ENCODE measurements at places on chromosomes 12 and 14.

GRCh38 chr12:9793779-9794395 is 33.2 kb upstream of the CD69 start:
- DNase-seq = no peak

GRCh38 chr12:92886131-92886530 is 43.0 kb downstream of the EEA1 start:
- no peak for DNase-seq

DNA sequence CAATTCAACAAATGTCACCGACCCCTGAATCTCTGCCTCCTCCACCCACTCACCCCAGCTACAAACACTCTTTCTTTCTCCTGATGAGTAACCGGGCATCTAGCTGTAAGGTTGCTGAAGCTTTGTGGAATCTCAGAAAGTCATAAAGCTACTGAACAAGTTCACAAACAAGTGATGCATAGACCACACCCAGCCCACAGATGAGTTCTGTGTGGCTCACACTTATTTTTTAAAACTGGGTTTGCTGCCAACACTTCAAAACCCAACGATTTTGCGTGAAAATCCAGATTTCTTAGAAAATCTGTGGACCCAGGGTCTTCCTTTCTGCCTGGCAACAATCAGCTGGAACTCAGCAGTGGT is 96.1 kb downstream of the APAF1 start:
- no peak for DNase-seq

DNA sequence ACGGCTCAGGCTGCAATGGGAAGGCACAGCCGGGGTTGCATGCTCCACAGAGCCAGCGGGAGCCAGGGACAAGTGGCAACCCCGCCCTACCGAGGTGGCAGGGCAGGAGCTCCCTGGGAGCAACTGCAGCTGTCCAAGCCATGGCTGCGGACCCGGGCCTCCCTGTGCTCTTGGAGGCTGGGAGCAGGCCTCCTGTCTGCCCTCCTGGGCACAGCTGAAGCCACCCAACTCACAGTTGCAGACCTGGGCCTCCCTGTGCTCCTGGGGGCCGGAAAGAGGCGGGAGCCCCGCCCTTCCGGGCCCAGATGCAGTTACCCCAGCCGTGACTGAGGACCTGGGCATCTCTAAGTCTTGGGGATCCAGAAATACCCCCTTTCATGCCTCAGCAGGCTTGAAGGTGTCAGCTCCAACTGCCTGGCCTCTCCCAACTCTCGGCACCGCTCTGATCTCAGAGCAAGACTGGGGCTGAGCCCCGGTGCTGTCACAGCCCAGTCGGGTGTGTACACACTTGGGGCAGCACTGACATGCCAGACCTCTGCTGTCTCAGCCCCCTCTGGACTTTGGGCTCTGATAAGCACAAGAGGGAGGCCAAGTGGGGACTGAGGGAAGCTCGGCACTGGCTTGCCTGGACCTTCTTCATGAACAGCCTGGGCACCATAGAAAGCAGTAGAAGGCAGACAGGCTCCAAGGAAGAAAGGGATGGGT is 7.5 kb upstream of the RASSF9 start:
- DNase-seq = no peak

DNA sequence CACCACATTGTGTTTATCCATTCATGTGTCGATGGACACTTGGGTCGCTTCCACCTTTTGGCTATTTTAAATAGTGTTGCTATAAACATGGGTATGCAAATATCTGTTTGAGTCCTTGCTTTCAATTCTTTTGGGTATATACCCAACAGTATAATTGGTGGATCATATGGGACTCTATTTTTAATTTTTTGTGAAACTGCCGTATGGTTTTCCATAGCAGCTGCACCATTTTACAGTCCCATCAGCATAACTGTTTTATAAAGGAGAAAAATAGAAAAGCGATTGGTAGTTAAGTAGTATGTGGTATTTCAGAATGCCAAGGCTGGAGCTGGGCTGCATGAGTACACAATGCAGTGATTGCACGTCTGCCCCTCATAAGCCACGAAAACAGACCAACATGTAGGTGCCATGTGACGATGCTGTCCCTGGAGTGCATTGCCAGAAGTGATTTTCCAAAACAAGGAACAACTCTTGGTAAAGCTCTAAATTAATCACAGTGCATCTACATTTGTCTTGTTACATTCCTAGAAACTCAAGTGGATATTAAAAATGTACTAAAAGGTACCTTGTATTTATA is 83.5 kb downstream of the C12orf75 start:
- DNase-seq = no peak

DNA sequence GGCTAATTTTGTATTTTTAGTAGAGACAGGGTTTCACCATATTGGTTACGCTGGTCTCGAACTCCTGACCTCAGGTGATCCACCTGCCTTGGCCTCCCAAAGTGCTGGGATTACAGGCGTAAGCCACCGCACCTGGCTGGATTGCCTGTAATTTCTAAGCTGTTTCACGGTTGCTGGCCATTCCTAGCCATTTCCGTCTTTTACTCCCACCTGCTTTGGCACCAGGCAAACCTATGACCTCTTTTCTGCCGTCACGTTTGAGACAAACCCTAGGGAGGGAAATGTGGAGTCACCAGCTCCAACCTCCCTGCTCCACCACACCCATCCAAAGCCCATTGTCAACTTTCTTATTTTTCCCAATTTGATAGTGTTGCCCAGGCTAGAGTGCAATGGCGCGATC is 1.2 kb downstream of the GPR132 start:
- DNase-seq = no peak

All from stimulated activated CD4-positive, alpha-beta T cell treated with anti-CD3 and anti-CD28 coated beads, TNF-alpha, amount 100 ng/mL, for 4 hours (primary cell).